ENCODE measurements at places on chromosomes 6 and 20.

DNA sequence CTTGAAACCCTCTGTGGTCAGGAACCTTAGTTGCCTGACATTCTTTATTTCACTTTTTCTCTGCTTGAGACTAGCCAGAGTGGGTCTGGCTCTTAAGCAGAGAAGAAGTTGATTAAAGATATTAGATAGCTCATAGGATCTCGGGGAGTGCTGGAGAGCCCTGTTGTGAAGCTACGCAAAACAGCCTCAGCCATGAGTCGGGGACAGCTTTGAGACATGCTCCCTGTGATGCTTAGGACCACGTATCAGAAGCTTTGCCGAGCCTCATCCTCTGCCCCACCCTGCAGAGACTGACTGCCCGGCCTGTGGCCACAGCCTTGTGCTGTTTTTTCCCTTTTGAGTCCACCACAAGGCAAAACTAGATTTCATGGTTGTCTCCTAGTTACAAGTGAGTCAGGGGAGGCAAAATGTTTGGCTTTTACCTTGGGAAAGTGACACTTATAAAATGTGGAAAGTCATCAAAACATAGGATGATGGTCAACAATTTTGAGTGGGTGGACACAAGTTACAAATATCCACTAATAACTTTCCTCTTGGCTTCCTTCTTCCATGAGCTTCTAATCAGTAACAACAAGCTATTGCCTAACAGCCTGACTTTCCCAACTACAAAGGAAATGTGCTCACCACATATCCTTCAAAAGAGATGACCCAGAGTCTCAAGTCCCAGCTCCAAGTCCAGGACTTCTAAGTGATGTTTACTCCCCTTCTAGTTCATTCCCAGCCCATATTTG lies 108.4 kb downstream of the JAG1 start:
- no peak for DNase-seq

- no peak for DNase-seq
Observed at GRCh38 chr6:148827416-148828045, 80.7 kb downstream of the UST start.

GRCh38 chr20:15700147-15700765 lies 873.0 kb downstream of the KIF16B start:
- DNase-seq: no peak

DNA sequence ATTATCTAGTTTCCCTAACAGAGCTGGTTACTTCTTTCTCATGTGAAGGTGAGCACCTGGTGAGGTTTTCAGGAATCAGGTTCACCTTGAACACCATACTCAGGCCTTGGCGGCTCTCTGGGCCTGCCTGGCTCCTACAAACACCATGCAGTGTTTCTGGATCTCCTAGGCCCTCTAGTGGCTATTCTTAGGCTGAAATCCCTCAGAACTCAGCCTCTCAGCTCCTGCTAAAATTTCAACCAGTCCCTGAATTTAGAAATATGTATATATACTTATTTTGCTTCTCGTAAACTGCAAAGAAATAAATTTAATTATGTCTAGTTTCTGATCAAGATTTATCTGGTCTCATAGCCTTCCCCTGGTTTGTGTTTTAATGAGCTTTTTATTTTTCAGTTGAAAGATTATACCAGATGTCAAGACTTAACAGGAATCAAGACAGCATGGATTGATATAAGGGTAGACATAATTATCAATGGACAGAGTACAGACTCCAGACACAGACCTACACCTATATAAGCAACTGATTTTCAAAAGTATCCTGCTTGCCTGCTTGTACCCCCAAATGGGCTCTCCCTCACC lies 55.9 kb downstream of the ANKEF1 start:
- no peak for DNase-seq

DNA sequence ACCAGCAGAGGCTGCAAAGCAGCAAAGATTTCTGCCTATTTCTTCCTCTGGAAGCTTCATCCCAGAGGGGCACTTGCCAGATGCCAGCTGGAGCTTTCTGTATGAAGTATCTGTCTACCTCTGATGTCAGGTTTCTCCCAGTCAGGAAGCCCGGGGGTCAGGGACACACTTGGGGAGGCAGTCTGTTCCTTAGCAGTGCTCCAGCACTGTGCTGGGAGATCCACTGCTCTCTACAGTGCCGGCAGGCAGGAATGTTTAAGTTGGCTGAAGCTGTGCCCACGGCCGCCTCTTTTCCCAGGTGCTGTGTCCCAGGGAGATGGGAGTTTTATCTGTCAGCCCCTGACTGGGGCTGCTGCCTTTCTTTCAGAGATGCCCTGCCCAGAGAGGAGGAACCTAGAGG lies 631.1 kb upstream of the HTR1E start:
- no peak for DNase-seq

- no peak for DNase-seq
Observed at GRCh38 chr6:165183071-165183470, 126.3 kb downstream of the C6orf118 start.

- DNase-seq: no peak
Observed at GRCh38 chr6:22904431-22904830, 335.1 kb downstream of the HDGFL1 start.

DNA sequence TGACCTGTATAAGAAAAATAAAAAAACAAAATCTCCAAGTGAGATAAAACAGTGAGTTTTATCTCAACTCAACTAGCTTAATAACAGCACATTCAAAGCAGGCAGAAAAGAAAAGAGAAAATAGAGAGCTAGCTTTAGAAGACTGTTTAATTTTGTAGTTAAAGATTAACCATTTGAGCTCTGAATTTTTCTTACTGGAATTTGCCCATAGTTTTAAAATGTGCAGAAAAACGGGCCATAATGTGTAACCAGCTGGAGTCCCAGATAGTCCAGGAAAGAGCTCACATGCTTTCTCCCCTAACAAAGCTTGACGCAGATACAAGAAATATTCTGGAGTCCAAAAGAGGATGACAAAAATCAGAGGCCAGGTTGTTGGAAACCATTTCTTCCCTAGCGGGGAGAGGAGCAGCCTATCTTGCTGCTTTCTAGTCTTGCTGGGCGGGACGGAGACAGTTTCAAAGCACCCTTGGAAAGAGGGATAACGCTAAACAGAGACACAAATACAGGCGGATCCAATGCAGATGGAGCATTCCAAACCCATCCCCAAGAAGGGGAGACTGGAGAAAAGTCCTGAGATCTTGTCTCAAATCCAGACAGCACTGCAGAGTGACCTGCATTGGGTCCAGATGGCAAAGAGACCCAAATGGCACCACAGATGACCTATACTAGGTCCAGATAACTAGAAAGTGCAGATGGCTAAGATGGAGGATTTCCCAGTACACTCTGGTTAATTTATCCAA lies 16.1 kb downstream of the TTK start:
- DNase-seq: no peak

GRCh38 chr6:81890846-81891245 lies 138.4 kb upstream of the TENT5A start:
- DNase-seq: no peak

- no peak for DNase-seq
Observed at GRCh38 chr20:6622041-6622440, 145.4 kb upstream of the BMP2 start.

GRCh38 chr6:97189767-97190166 lies 93.2 kb downstream of the MMS22L start:
- no peak for DNase-seq

DNA sequence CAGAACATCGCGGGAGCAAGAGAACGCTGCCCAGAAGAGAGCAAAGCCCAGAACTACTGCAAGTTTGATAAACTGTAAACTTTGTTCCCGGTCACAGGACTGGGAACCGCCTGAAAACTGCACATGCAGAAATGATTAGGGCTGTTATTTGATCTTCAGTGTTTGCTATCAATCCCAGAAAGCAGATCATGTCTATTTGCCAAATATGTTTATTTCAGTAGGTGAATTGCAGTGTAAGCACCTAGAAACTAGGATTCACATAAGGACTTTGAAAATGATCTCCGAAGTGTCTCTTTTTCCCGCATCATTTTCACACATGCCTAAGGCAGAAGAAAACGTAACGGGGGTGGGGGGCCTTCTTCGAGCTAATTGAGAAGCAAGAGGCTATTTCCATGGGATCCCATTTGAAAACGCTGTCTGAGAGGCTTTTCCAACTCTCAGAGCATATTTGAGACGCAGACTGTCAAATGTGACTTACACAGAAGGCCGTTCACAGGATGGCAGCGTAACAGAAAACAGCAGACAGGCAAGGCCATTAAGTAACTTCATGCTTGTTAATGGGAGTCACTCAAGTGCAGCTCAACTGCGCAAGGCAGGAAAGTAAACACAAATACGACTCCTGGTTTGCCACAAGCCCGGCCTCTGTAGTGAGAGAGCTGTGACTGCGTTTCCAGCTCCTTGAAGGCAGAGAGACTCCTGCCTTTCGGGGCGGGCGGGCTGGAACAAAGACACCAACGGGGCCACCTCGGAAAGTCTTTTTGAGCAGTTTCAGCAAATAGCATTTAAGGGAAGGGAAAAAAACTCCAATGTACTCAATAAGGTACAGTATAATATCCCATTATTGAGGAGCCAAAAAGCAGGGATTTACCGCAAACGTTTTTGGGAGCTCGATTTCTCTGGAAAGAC lies 144.7 kb upstream of the ZNF217 start:
- no peak for DNase-seq
